Right forelimb (tissue), 1 donor: ENCODE measurements at places on chromosomes 1 and 21.

GRCh38 chr1:56425494-56426037 lies 153.8 kb downstream of the PLPP3 start:
- no peak for DNase-seq

DNA sequence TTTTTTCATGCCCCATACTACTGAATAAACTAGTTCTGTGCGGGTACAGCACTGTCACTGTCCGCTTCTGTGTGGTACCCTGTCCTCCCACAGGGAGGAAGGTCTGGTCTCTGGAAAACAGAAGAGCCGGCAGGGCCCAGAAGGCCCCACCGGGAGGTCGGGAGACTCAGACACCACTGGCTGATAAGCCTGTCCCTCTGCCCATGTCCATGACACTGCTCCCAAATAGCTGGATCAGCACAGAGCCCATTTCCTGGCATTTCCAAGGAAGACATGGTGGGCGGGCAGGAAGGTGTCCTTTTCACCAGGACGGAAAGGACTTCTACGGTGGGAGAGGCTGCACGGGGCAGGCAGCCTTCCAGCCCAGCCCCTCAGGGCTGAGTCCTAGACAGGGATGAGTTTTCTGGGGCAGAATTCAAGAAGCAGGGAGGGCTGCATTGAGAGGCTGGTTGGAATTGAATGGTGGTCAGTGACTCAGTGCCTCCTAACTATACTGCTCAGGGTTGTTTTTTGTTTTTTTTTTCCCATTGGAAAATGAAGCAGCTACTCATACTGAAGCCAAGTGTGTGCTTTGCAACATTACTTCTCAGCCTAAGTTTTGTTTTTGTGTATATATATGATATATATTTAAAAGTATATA lies 7.1 kb downstream of the PSRC1 start:
- no peak for DNase-seq

DNA sequence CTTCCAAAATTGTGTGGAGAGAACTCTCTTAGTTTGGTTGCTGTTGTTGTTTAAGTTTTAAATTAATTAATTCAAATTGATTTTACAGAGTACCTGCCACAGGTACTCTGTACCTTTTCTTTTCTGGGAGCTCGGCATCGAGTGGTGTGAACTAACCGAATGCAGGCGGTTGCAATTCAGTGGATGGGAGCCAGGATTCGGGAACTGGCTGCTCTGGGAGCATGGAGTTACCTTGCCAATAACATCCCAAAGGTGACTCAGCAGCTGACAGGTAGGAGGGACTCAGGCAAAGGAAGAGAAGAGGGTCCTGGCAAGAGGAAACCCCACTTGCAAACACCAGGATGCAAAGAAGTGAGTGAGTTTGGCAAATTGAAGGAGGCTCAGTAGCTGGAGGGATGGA lies 24.7 kb upstream of the KANK4 start:
- no peak for DNase-seq

GRCh38 chr21:42227909-42228708 lies 9.2 kb downstream of the ABCG1 start:
- peak; percentile 64 for DNase-seq

DNA sequence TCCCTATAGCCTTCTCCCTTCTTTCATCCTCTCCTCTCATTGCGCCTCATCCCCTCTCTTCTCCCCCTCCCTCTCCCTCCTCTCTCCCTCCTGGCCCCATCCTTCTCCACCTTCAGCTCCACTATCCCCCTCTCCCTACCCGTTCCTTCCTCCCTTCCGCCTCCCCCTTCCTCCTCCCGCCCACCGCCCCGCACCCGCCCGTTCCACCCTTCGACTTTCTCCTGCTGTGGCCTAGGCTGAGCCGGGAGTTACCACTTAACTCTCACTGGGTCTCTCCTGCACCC lies 1.6 kb downstream of the NPR1 start:
- DNase-seq: no peak

DNA sequence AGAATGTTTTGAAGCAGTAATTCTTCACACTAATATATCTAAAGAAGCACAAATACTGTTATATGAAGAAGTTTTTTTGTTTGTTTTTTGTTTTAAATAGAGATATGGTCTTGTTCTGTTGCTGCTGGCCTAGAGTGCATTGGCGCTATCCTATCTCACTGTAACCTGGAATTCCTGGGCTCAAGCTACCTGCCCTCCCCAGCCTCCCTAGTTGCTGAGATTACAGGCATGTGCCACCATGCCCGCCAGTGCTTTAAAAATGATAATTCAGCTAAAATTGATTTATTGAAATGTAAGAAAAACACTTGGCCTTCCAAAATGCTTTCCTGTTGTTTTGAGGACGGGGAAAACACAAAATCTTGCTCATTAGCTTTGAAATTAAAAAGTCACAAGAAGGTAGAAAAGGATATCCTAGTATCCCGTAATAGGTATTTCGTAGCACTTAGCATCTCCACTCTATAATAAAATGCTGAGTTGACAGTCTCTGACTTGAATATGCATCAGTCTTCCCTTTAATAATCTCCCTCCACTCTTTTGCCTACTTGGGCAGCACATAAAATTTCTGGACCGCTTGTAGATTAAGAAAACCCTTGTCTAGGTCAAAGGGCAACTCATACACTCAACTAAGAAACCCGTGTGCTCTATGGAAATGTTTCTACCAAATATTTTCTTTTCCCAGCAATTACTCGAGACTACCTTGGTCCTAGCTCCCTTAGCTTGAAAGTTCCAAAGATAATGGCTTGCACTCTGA lies 1.3 kb downstream of the SCYL3 start:
- DNase-seq: no peak

DNA sequence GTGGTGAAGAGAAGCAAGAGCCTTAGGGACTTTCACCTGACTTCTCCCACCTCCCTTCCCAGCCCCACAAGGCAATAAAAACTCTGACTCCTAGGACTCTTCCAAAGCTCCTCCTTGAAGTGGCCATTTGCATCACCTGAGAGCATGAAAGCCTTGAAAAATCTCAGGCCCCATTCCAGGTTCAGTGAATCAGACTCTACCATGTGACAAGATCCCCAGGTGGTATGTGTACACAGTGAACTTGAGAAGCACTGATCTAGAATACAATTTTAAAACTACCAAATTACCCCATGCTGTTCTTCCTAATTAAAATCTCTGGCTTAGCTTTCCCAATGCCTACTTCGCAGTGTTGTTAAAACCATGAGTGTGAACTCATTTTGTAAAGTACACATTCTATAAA lies 195.1 kb upstream of the SAMSN1 start:
- no peak for DNase-seq

DNA sequence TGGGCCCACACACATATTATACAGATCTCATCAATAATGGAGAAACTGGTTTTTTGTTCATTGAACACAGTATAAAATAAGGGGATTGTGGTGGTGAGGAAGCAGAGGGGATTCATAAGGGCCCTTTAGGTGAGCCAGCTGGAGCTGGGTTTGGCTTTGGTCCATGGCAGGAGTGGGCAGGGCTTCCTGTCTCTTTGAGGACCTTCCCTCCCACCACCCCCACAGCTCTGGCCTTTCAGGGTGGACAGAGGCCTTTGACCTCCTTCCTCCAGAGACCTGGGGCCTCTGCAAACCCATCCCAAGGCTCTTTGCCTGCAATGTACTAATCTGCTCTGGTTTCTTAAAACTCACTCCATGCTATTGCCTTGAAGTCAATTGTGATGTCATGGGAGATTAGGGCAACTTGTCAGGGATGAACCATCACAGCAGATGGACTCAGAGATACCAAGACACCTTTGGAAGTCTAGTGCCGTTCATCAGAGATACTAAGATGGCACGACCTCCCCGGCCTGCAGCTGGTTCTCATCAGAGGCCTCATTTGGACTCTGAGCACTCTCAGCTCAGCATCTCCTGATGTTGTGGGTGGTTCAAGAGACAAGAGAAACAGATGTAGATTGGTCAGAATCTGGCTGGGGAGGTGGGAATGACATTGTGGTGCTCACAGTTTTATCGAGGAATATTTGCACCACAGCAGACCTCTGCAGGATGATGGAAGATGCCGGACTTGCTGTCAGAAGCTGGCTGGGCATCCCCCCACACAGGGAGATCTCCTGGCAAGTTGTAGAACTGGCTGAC lies 37.9 kb downstream of the LHX4 start:
- DNase-seq: no peak

- no peak for DNase-seq
Measured at GRCh38 chr1:215612391-215612790, 45.3 kb downstream of the KCTD3 start.

GRCh38 chr1:220325306-220325995 lies 53.2 kb upstream of the RAB3GAP2 start:
- DNase-seq: no peak

DNA sequence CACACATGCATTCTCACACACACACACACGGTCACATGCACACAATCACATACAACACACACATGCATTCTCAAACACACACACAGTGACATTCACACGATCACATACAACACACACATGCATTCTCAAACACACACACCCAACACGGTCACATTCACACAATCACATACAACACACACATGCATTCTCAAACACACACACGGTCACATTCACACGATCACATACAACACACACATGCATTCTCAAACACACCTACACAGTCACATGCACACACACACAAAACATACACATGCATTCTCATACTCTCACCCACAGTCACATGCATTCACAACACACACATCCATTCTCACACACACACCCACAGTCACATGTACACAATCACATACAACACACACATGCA lies 135.0 kb downstream of the CASZ1 start:
- DNase-seq: no peak

DNA sequence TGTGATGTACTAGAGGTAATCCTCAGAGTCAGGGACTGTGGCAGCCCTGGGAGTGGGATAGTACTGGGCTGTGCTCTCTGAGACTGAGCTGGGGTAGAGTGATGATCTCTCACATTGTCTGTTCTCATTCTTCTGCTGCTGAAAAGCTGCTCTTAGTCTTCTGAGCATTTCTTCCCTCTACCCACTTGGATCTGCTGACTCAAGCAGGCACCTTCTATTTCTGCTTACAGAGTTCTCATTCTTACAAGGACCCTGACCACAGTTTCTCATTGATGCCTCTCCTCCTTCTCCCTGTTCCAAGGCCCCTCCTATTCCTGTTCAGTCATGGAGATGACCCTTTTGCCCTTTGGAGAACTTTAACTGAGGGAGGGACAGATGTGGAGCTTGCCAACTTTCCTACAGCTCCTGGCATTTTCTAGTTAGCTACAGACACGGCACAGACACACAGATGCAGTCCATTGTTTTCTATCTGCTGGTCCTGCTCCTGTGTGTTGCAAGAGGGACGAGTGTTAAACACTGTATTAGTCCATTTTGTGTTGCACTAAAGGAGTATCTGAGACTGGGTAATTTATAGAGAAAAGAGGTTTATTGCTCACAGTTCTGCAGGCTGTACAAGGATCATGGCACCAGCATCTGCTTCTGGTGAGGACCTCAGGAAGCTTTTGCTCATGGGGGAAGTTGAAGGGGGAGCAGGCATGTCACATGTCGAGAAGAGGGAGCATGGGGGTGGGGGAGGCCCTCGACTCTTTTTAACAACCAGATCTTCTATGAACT lies 12.3 kb downstream of the MAPKAPK2 start:
- DNase-seq: peak; percentile 15

DNA sequence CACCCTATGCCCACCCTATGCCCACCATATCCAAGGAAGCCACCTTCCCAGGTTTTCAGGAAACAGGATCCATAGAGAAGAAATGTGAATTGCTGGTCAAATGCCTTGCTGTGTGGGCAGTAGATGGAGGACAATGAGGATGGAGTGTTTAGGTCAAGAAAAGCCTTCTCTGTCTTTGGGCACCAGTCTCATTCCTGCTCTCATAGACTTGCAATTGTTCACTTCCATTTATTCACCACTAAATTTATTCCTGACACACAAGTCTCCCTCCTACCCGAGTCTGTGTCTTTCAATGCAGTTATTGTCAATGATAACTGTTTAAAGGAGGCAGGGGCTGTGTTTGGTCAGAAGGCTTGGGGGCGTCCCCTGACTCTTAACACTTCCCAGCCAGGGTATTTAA lies 48.0 kb upstream of the ITPKB start:
- DNase-seq: no peak

DNA sequence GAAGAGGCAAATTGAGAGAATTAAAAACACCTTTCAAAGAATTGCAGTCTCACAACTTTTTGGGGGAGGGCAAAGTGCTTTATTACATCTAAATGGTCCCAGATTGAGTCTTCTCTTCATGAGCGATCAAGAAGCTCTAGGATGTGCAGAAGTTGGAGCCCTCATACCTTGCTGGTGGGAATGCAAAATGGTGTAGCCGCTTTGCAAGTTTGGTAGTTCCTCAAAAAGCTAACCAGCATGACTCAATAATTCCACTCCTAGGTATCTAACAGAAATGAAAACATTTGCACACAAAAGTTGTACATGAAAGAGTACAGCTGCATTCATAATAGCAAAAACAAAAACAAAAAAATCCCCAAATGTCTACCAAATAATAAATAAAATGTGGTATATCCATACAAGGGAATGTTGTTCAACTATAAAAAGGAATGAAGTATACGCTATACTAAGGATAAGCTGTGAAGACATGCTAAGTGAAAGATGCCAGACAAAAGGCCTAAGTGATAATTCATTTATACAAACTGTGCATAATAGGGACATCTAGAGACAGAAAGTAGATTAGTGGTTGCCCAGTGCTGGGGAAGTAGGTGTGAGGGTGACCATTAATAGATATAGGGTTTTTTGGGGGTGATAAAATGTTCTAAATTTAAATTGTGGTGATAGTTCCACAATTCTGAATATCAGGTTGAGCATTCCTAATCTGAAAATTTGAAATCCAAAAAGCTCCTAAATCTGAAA lies 55.2 kb downstream of the SELENOF start:
- no peak for DNase-seq

GRCh38 chr1:77279929-77280328 lies 1.9 kb upstream of the AK5 start:
- DNase-seq: no peak

DNA sequence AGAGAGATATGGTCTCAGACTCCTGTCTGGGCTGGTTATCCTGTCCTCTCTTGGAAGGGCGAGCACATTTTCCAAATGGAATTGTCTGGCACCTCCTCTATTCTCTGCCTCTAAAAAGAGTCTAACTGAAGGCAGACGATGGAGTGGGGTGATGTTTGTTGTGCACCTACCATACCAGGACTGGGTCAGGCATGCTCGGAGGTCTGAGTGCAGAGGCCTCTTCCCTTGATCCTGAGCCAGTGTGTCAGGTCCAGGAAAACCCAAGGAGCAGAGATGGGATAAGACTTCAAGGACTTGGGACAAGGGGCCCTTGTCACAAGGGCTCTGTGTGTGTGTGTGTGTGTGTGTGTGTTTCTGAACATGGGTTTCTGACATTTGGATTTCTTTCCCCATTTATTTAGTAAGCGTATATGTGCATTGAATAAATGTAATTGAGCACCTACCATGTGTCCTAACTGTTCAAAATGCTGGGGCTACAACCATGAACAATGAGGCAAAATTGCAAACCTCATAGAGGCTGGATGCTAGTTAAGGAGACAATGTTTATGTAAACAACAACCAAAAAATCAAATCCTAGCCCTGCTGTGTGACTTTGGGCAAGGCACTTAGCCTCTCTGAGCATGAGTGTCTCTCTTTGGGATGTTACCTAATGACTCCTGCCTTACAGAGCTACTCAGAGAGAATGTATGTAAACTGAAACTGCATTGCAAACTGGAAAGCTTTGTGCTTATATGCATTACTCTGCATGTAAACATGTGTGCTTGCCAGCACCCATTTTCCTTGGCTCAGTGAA lies 276.3 kb downstream of the FOXD2 start:
- DNase-seq: no peak
